ENCODE measurements at places on chromosomes 11 and 22.

DNA sequence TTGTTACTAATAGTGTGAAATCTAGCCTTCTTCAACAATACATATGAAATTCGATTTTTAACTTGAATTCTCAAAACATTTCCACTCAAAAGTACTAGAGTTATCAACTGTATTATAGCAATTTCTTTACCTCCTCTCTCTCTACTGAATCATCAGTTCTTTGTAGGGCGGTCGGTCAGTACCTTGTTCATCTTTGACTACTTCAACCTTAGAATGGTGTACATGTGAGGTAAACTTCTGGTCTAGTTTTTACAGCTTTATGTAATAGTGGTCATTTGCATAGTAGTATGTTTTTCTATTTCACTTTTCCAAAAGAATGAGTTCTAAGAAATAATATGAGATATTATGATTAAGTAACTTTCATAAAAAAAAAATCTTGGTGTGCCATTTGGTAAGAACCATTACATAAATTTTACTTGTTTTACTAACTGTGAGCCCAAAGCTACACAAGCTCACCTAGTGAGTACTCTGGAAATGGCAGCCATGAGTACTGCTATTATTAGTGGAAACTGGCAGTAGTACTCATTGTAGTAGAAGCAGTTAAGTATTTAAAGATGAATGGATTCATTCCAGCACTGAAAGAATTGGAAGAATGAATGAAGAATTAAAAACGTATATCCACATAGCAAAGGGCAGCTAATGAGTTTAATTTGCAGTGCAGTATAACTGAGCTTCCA is 30.1 kb downstream of the SESN3 start:
- DNase-seq: no peak

DNA sequence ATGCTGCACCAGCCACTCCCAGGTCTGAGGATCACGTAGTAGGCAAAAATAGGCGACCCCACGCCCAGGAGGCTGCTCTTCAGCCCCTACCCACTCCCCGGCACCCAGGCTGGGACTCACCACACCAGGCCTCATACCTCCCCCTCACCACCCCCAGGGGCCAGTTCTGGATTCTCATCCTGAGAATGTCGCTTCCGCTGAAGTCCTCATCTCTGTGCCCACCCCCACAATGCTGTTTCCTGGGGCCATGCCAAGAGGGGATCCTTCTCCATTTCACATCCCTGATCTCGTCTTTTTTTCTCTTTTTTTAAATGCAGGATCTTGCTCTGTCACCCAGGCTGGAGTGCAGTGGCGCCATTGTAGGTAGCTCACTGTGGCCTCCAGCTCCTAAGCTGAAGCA is 1.7 kb upstream of the OSM start:
- no peak for DNase-seq

DNA sequence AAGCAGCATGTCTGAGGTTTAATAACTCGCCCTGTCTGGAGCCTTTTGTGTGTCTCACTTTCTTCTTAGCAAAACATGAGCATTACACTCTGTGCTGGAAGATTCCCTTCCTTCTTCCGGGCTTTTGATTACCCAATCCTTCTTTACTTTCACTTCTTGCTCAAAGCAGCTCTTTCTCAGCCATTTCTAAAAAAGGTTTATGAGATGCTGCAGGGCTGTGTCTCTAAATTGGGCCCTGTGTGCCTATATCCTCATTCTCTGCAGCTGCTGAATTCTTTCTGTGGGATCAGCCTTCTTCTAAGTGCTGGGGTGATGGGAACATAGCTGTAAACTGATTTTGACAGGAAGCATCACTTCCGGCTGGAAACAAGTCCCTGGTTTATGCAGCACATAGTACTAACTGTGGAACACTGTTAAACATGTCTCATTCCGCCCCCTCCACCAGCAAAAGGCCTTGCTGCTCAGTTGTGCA is 71.8 kb downstream of the PIWIL4 start:
- peak; percentile 45 for DNase-seq

GRCh38 chr11:45924927-45925326 is 2.5 kb downstream of the LARGE2 start:
- no peak for DNase-seq

GRCh38 chr11:119691020-119691666 is 37.9 kb downstream of the NECTIN1 start:
- DNase-seq: no peak

GRCh38 chr11:62352355-62353336 is 15.4 kb downstream of the ASRGL1 start:
- no peak for DNase-seq

DNA sequence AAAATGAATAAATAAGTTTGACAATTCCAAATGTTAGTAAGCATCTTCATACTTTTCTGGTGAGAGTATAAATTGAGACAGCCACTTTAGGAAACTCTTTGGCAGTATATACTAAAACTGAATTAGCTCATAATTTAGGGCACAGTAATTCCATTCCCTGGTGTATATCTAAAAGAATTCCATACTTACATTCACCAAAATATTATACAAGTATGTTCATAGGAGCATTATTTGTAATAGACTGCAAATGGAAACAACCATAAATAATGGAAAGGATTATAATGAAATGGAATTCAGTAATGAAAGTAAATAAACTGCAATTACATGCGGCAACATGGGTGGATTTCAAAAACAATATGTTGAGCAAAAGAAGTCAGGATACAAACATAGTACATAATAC is 315.8 kb upstream of the LRRC4C start:
- no peak for DNase-seq

GRCh38 chr11:121326230-121326629 is 33.7 kb downstream of the SC5D start:
- no peak for DNase-seq

DNA sequence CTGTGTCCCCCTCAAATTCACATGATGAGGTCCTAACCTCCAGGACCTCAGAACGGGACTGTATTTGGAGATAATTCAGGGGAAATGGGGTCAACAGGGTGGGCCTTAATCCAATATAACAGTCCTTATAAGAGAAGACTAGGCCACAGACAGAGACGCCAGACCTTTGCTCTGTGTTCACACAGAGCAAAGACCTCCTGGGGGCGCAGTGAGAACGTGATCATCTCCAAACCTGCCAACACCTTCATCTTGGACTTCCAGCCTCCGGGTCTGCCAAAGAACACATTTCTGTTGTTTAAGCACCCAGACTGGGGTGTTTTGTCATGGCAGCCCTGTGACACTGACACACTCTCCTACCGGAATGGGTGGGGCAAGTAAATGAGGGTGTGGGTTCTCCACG is 250.2 kb downstream of the MN1 start:
- DNase-seq: no peak

- DNase-seq: no peak
Measured at GRCh38 chr11:64291752-64292459, 804 bp downstream of the KCNK4 start.

DNA sequence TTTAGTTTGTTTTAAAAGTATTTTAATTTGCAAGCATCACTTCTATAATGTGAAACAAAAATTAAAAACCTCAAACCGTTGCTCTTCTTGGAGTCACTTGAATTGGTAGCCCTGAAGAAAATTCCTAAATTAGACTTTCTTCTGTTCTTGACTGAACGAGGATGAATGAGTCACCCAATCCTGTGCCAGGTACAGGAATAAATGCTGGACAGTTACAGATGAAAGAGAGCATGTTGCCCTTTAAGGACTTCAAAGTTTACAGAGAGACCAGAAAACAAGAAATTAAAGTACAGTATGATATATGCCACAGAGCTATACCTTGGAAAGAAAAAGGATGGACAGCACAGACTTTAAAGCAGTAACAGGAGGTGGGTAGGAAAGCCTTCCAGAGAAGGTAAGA is 41.3 kb upstream of the CXCR5 start:
- peak; percentile 22 for DNase-seq

GRCh38 chr11:133946541-133947318 is 10.0 kb downstream of the IGSF9B start:
- no peak for DNase-seq

DNA sequence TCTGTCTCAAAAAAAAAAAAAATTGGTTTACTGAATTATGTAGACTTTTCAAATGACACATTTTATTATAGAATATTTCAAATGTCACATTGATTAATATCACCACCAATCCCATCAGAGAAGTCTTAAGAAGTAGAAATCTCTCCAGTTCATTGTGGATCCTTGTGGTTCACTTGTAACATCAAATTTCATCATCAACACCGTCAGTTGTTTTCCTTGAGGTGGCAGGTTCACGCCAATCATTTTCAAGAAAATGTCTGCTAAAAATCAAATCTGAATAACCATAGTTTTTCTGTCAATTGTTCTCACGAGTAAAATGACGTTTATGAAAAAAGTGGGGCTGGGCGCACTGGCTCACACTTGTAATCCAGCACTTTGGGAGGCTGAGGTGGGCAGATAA is 50.3 kb downstream of the TMPRSS5 start:
- no peak for DNase-seq

DNA sequence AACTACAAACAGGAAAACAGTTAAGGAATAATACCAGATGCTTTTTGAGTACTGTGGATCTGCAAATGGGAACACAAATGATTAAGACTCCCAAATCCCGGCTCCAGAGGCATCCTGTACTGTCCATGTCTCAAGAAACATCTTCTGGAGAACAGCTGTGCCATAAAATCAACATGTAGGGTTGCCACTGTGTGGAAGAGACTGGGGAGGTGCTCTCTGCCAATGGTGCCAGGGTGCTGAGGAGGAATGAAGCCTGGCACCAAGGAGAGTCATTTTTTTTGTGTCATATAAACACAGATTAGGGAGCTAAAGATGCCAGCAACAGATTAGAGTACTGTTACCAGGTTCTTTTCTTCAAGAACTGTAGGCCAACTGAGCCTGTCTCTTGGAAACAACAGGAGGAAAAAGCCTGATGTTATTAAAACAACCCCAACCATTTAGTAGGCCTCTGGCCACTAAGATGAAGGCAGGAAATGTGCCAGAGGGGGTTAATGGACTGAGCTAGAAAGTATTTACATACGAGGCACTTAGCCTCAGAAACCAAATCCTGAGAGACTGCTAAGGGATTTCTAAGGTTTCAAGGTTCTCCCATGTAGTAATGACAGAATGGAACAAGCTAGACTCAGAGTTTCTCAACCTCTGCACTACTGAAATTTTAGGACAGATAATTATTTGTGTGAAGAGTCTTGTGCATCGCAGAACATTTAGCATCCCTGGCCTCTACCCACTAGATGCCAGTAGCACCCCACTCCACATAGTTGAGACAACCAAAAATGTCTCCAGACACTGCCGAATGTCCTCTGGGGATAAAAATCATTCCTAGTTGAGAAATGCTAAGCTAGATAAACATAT is 54.6 kb upstream of the CHRM4 start:
- DNase-seq: peak; percentile 5

DNA sequence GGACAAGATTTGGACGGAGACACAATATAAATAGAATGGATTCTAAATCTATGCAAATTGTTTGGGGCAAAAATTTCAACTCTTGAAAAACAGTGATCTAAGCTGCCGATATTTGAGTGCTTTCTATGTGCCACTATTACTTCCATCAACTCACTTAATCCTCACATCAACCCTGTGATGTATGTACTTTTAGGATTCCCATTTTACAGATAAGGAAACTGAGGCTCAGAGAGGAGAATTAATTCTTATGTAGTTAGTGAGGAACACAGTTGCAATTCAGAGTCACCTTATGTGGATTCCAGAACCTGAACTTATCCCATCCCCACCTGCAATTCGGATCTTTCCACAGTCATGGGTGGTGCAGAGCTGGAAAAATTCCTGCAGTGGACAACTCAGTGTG is 60.3 kb downstream of the TSPAN18 start:
- DNase-seq: no peak

DNA sequence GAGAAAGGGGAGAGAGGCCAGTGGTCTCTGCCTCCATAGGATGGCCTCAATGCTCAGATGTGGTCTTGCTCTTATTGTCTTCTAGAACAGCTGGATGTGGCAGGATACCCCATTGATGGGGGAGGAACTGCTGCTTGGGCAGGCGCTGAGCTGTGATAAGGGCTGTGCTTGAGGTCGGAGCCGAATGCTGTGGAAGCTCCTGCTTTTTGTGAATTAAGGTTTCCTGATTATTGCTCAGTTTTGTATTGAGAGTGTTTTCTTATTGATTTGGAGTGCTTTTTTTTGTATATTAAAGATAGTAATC is 57.2 kb downstream of the CABIN1 start:
- no peak for DNase-seq

DNA sequence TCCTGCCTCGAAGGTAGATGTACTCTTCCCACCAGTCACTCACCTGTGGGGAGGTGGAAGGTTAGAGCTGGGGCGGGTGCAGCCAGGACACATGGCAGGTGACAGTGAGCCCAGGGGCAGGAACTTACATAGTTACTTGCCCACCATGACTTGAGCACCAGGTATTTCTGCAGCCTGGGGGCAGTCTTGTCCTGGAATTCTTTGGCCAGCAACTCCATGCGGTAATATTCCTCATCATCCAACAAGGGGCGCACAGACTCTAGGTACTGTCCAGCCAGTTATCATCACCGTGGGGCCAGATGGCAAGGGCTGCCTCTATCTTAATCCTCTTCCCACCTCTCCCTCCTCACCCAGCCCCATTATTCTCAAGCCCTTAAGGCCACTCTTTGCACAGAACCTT is 2.2 kb downstream of the CPT1B start:
- DNase-seq: peak; percentile 75

GRCh38 chr22:46673205-46673604 is 53.0 kb downstream of the GRAMD4 start:
- peak; percentile 7 for DNase-seq

- peak; percentile 52 for DNase-seq
Measured at GRCh38 chr11:27423125-27423524, 49.5 kb downstream of the LGR4 start.

- DNase-seq: no peak
Measured at GRCh38 chr11:13836666-13837065, 125.9 kb upstream of the SPON1 start.

DNA sequence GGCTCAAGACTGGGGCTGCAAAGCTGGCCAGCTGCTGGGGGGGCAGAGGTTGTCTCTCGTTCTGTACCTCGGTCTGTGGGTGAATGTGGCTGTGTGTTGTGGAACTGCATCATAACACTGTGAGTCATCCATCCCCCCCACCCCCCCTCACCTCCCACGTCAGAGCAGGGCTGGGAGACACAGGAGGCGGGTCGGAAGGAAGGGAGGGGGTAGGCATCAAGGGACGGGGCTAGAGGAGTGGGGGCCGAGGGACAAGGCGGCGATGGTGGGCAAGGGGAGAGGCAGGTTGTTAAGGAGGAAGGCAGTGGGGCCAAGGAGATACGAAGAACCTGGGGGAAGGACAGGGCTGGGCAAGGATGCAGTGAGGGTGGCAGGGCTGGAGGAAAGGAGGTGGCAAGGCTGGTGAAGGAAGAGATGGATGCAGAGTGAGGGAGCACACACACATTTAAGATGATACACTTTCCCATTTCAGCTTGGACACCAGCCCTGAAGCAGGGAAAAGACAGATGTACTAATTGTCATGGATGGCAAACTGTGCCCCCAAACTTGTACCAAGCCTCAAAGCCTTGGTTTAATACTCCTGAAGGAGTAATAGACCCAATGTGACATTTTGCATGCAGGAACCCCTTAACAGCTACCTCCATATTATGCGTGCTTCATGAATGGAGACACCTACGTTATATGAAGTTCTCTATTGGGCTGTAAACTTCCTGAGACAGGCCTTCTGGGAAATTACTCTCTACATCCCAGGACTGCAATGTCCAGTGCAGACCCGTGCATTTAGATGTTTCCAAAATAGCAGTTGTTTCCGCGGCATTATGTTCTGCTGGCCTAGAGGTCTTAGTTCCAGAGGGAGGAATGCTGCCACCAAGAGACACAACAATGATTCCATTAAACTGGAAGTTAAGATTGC is at the start of gene YPEL4:
YPEL4 (minus strand) TSS at position 87 of the 913 bp plus-strand sequence. CDS start 2,805 bp downstream, outside the sequence.
- DNase-seq: peak; percentile 81

All from ELR (cell line).